Skeletal muscle tissue (tissue), 5 donors: ENCODE measurements at places on chromosomes 13 and 19. TPM values are rescaled to one million over a fixed set of nuclear protein-coding genes. Genes with fewer than 3 reads are reported as not detected.

FGF22 gene
- total RNA-seq = not detected

FTL gene
- 470 TPM for total RNA-seq

KIR2DL4 gene
- not detected for total RNA-seq

MAST1 gene
- not detected for total RNA-seq

SGCG gene
- 60.0 TPM for total RNA-seq

FFAR1 gene
- not detected for total RNA-seq

MYH14 gene
- total RNA-seq = 30.3 TPM

CYP2F1 gene
- total RNA-seq = not detected

MISP3 gene
- not detected for total RNA-seq
